ENCODE measurements at places on chromosomes 11 and 22.
A peak's percentile ranks its signal among the peaks of the same experiment; 100 is the strongest.

GRCh38 chr22:49515475-49515874 lies 312.2 kb downstream of the BRD1 start:
- DNase-seq: no peak

DNA sequence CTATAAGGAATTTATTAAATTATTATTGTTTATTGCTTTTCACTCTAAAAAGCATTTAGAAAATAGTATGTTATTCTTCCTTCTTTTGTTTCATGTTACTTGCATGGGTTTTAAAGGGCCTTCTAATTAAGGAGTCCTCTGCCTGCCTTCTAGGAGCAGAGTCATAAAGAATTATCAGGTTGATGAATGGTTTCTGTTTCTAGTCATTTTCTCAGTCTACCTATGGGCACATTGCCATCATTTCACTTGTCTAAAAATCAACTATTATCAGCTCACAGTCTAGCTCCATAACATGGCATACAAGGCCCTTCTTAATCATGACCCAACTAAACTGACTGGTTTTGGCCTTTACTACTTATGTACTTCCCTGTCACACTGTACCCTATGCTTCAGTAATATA lies 16.2 kb downstream of the DYNC2H1 start:
- no peak for DNase-seq

GRCh38 chr11:12767027-12767426 lies 92.8 kb downstream of the TEAD1 start:
- no peak for DNase-seq

GRCh38 chr11:22674470-22675439 lies 8.3 kb downstream of the GAS2 start:
- DNase-seq: no peak

- DNase-seq: no peak
Measured at GRCh38 chr11:16591157-16591556, 147.3 kb upstream of the C11orf58 start.

DNA sequence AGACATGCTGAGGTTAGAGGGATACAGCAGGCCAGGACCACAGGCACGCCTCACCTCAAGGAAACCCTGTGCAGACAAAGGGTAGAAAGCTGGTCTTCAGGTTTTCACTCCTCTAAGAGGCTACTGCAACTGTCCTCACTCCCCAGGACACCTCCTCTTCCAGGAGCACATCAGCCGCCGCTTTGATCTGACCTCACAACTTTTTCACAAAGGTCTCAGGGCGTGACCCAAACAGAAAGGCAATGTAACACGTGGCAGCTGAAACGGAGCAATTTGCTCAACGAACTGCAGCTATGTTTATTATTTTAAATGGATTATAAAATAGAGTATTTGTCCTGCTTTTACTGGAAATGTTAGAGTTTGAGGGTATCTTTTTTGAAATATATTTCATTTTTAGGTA lies 46.1 kb downstream of the LARGE1 start:
- no peak for DNase-seq

DNA sequence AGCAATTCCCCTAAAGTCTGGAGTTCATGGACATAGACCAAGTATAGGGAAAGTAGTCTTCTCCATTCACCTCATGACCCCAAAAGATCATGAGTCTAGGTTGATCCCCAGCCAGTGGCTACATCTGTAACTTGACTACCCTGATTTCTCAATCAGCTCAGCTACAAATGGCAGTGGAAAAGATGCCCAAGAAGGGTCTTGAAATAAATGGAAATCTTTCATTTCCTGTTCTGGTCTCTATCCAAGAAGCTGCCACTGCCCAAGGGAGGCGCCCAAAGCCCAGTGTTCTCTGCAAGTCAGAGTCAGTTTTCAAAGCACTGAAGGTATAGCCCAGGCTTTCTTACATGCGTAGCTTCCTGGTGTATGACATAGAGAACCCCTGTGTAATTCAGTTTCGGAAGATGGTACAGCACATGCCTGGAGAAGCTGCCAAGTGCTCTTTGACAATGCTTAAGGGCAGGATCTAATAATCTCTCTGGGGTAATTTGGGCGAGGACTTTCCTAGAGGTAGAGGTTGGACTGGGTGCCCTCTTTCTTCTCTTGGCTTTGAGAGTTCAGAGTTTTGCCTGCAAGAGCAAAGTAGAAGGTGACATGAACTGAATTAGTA lies 101.1 kb downstream of the ADAMTS15 start:
- no peak for DNase-seq

- no peak for DNase-seq
Measured at GRCh38 chr11:21411104-21411503, 741.7 kb downstream of the NELL1 start.

- DNase-seq: peak; percentile 24
Measured at GRCh38 chr22:48894804-48895250, 932.8 kb downstream of the BRD1 start.

DNA sequence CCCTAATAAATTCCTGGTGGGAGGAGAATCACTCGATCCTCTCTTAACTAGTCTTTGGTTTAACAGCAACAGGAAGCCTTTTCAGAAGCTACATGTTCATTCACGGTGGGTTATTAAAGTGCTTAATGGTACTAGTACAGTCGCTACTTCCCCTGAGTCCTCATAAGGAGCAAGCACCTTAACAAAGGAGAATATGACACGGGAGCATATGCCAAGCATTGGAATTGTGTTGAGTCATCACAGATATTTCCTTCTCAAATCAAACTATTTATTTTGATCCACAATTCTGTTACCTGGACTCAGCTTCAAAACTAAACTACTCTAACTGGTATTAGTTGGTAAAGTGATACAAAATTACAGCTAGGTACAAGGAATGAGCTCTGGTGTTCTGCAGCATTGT lies 177.5 kb upstream of the CTSC start:
- DNase-seq: no peak

- peak; percentile 27 for DNase-seq
Measured at GRCh38 chr11:117839936-117840813, 15.6 kb upstream of the FXYD2 start.

GRCh38 chr11:45922425-45923082 lies at the start of gene LARGE2:
TSS of gene LARGE2 (plus strand) at chr11:45922656. CDS start at chr11:45922883, 227 bp downstream.
- no peak for DNase-seq

GRCh38 chr11:250740-251299 lies 14.0 kb downstream of the PSMD13 start:
- no peak for DNase-seq

- no peak for DNase-seq
Measured at GRCh38 chr11:27545946-27546345, 39.4 kb upstream of the LIN7C start.

- DNase-seq: no peak
Measured at GRCh38 chr11:9091044-9091922, at the start of gene SCUBE2. TSS of gene SCUBE2 (minus strand) at chr11:9091599. CDS start at chr11:9091528, 71 bp downstream.

DNA sequence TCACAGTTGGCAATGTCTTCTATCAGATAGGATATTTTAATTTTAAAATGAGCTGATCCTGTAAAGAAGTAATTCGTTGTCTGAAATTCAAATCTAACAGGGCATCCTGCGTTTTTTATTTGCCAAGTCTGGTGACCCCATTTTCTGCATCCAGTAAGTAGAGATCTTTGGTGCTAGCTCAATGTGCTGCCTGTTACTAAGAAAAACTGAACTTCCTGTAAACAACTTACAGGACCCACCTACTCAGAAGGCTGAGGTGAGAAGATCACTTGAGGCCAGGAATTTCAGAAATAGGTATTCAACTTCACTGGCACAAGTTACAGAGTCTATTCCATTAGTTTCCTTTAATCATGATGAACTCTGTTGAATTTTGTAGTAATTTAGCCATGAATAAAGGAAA lies 4.0 kb downstream of the ARL14EP start:
- DNase-seq: no peak

DNA sequence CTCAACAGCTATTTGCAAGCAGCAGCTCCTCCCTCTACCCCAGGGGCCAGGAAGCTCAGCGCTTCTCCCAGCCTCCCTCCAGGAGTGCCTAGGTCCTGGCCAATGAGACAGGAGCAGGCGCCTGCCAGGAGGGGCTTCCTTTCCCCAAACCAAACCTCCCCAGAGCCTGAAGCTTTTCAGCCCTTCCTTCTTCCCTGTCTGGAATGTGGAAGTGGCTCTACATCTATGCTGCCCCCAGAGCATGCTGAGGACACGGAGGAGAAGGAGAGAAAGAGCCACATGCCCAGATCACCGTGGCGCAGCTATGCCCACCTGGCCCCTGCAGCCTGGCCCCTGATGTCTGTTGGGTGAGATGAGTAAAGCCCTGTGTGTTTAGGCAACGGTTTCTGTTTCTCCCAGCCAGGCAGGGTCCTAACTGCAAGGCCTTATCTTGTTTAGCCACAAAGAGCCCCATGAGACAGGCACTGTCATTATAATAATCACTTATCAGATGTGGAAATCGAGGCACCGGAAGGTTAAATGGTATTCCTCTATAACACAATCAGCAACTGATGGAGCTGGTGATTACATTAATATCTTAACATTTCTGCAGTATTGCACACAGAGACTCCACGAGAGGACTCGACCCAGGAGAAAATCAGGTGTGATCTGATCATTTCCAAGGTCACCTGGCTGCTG lies 315.8 kb downstream of the CTTN start:
- DNase-seq: no peak

DNA sequence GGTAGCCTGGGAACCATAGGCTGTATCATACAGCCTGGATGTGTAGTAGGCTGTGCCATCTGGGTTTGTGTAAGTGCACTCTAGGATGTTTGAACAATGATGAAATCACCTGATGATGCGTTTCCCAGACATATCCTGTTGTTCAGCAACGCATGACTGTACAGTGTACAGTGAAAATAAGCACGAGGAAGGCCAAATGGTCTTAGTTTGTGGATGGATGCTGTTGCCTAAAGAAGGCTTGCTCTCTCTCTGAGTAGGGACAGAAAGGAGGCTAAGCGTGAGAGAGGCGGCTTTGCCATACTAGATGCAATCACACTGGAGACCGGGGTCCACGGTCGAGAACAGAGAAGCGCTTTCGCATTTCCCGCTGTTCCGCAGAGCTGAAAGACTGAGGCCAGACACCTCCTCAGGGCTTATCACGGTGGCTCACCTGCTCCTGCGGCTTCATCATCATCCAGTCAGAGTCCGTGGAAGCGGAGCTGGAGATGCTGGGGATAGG lies 27.6 kb upstream of the APLP2 start:
- no peak for DNase-seq

- no peak for DNase-seq
Measured at GRCh38 chr11:8219257-8220021, 44.2 kb downstream of the LMO1 start.

DNA sequence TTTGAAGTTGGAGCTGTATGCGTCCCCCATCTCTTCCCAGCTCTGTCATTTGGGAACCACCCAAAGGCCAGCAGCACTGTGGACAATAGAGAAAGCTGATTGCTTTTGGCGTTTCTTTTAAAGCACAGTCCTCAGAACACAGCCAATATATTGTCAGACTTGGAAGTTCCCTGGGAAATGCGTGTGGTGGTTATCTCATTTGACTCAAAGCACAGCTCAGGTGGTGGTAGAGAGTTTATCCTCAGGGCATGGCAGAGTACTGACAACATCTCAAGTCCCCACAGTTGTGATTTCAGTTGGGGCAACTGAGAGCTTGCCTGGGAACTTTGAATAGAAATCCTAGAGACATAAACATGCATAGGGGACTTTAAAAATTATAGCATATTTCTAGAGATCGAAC lies 601.3 kb downstream of the ETS1 start:
- no peak for DNase-seq

GRCh38 chr11:58691675-58692074 lies 40.1 kb downstream of the GLYAT start:
- DNase-seq: no peak

- no peak for DNase-seq
Measured at GRCh38 chr11:2570841-2571597, 126.2 kb downstream of the KCNQ1 start.

DNA sequence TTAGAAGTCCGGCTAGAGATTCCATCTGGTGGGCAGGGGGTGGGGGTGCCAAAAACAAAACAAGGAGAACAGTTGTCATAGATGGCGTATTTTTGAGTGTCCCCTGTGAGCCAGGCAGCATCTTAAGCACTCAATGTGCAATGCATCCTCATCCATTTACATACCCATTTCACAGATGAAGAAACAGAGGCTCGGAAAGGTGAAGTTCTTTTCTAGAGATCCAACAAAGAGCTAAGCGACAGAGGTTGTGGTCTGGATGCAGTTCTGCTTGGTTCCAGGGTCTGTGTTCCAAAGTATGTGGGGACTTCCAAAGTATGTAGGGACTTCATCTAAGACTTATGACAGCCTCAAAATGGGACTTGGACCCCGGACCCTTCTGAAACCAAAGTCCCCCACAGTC lies 277.8 kb downstream of the MN1 start:
- DNase-seq: no peak

DNA sequence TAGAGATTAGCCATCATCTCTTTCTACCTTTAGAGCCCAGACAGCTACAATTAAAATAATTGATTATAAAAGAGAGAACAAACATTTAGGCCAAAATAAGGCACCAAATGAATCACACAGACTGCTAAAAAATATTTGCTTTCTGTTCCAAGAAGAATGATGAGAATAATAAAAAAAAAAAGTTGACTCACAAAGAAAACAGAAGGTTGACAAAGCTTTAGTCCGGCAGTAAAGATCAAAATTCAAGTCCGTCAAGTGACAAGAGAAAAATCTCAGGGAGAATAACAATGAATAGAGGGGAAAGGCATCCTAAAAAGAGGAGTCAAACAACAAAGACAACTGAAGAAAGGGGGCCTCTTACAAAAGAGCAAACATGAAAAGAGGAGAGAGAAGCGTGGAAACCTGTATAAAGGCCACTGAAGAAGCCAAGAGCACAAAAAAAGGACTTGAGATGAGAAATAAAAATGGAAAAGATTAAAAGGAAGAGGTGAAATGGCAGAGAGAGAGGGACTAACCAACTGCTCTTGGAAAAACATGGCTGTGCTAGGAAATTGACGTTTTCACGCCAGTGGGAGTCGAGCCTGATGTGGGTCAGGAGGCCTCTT lies 910.2 kb downstream of the OPCML start:
- DNase-seq: no peak

GRCh38 chr22:50535113-50535512 lies 5.3 kb upstream of the TYMP start:
- no peak for DNase-seq

- no peak for DNase-seq
Measured at GRCh38 chr22:35392357-35392756, 7.6 kb upstream of the MCM5 start.

GRCh38 chr11:9490376-9490775 lies 29.6 kb downstream of the ZNF143 start:
- DNase-seq: no peak

- DNase-seq: no peak
Measured at GRCh38 chr11:59199546-59200422, 12.9 kb downstream of the MPEG1 start.

DNA sequence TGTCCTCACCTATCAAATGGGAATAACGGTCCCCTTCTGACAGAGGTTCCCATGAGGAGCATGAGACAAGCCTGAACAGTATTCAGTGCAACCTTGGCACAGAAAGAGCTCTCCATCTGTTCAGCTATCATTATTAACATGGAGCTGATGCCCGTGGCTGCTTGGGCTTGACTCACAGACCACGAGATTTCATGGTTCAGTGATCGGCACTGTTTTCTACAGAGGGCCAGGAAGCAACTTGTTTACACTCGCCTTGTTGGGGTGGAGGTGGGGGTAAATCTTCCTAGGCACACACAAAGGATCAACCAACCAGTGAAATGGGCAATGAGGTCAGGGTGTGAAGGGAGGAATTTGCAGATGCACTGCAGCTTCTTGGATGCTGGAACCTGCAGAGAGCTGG lies 88.2 kb downstream of the CWC15 start:
- no peak for DNase-seq
